ENCODE measurements at places on chromosomes 3 and 15. TPM values are rescaled to one million over a fixed set of nuclear protein-coding genes. Genes with fewer than 3 reads are reported as not detected.
A peak's percentile ranks its signal among the peaks of the same experiment; 100 is the strongest.

- no peak for DNase-seq
These were observed 247.6 kb upstream of the SOX2 start for GRCh38 chr3:181464033-181464694.

DNA sequence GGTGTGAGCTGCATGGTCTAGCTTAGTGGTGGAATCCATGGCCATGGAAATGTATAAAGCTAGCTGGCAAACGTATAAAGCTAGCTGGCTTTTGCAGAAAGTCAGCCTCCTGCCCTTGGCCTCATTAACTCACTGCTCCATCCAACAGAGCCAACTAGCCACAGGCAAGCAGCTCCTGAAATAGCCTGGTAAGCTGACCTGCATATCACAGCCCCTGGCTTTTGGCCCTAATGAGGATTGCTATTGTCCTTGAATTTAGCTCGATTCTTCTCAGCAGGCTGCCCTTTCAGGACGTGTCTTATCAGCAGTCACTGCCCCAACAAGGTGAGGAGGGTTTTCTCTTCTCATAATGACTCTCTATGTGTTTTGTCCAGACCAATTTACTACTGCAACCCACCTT is 446.8 kb downstream of the WDR72 start:
- no peak for DNase-seq

DNA sequence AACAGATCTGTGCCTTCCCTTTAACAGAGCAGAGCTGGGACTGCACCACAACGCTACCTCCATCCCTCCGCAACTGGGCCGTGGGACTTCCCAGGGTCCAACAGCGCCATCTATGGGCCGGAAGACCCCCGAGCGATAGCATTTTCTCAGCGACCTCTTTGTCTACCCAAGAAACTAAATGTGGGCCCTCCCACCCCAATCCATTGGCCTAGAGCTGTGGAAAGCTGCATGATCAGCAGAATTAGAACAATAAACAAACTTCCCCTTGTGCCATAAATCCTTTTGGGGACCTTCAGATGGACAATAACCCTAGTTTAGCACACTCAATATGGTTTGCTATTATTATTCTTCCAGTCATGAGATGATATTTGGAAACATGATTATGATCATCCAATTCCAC is 74.8 kb upstream of the NTRK3 start:
- DNase-seq: no peak

The SLC9A9 gene
- polyA plus RNA-seq: 1.4 TPM

- DNase-seq: no peak
These were observed 203.2 kb upstream of the PPP2R3A start for GRCh38 chr3:135762188-135762856.

DNA sequence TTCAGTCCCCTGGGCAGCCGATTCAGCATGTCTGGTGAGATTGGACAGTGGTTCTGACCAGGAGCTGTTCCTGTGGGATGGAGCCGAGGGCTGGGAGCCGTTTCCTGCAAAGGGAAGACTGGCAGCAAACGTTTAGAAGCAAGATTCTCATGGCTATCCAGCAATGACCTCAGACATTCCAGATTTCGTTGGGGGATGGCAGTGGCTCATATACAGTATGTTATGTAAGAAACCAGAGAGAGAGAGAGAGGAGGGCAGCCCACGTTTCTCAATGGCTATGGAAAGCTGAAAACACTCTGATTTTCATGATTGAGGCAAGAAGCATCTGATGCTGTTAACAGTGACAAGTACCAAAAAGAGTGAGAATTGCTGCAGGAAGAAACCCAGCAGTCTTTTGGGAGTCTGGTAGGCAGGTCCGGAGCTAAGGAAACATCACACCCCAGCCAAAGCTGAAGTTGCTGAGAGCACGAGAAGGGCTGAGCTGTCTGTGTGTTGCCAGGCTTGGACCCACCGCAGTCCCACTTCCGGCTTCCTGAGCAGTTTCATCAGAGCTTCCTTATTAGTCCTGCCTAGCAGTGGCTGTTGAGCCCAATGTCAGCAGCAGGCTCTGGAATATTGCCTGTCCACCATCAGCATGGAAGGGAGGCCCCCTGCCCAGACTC is 25.6 kb upstream of the VPS8 start:
- DNase-seq: no peak

DNA sequence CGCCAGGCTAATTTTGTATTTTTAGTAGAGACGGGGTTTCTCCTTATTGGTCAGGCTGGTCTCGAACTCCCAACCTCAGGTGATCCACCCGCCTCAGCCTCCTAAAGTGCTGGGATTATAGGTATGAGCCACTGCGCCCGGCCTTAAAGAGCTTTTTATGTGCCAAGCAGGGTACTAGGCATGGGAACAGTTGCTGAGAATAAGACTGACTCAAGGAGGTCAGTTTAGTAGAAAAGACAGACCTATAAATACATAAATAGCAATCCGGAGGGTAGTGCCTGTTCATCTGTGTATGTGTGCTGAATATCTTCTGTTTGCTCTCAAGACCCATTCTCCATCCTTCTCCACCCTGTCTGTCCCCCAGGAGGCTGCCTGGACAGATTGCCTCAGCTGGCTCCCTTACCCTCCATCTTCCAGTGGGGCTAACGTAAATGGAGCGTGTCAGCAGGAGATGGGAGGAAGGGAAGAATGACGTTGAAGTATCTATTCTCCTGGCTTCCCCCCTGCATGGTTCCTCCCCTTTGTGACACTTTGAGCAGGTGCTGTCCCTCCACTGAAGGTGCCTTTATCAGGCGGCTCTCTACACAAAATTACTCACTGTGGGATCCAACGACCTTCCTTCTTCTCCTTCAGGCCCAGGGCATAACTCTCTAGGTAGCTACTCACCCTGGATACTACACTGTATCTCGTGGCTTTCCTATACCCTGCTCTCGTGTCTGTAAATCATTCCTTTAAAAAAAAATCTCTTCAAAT is 31.1 kb downstream of the FBXO40 start:
- DNase-seq: no peak

DNA sequence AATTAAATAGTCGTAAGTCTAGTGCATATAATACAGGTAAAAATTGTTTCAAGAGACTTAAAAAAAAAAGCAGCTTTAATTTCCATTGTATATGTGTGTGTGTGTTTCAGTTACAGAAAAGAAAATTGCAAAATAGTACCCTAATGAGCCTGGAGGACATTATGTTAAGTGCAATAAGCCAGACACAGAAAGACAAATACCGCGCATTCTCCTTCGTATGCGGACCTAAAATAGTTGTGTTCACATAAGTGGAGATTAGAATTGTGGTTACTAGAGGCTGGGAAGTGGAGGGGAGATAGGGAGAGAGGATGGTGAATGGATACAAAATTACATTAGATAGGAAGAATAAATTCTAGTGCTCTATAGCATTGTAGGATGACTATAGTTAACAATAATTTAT is 3.6 kb downstream of the MESD start:
- no peak for DNase-seq

The SLC22A13 gene
- polyA plus RNA-seq: not detected

- no peak for DNase-seq
These were observed 8.9 kb downstream of the DUT start for GRCh38 chr15:48340111-48340510.

GRCh38 chr3:110381992-110382391 is 689.6 kb upstream of the NECTIN3 start:
- no peak for DNase-seq

DNA sequence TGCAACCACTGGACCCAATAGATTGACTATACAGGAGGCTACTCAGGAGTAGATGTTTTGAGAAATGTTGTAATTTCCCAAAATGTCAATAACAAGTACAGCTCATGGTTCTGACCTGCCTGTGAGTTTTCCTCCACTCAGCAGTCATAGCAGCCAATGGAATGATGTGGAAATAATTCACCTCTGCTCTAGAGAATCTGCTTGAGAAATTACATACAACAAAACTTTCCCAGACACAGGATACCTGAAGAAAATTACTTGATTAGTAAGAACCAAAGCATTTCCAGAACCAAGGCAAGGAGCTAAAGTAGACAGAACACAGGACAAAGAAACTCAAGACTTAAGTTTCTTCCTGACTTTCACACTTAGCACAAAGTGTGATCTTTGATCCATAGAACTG is 218.9 kb upstream of the SETMAR start:
- DNase-seq: no peak

DNA sequence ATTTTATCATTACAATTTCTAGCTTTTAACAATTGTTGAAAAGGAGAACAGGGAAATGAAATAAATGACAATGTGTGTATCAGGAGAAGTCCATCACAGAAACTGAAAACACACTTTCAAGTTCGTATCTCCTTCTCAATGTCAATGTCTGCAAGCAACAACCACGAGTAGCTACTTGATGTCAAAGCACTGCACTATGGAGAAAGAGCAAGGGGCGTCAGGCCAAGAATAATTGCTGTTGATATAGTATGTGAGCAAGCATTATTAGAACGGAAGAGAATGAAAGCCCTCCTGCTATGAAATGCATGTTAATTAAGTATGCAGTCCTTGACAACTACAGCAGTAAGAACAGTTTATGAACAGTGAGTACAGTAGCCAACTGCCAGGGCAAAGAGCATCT is 1250.1 kb downstream of the ZPLD1 start:
- DNase-seq: no peak

GRCh38 chr15:57667171-57667849 is 39.2 kb upstream of the POLR2M start:
- DNase-seq: peak; percentile 34

DNA sequence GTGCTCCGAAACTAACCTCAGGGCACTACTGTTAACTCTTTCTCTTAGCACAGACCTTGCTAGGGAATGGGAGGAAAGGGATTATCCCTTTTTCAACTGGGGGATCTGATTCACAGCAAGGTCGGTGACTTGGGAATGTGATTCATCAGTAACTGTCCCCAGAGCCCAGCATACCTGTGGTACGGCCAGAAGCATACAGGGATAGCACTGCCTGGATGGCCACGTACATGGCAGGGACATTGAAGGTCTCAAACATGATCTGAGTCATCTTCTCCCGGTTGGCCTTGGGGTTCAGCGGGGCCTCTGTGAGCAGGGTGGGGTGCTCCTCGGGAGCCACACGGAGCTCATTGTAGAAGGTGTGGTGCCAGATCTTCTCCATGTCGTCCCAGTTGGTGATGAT is 2.3 kb downstream of the ACTC1 start:
- DNase-seq: no peak

DNA sequence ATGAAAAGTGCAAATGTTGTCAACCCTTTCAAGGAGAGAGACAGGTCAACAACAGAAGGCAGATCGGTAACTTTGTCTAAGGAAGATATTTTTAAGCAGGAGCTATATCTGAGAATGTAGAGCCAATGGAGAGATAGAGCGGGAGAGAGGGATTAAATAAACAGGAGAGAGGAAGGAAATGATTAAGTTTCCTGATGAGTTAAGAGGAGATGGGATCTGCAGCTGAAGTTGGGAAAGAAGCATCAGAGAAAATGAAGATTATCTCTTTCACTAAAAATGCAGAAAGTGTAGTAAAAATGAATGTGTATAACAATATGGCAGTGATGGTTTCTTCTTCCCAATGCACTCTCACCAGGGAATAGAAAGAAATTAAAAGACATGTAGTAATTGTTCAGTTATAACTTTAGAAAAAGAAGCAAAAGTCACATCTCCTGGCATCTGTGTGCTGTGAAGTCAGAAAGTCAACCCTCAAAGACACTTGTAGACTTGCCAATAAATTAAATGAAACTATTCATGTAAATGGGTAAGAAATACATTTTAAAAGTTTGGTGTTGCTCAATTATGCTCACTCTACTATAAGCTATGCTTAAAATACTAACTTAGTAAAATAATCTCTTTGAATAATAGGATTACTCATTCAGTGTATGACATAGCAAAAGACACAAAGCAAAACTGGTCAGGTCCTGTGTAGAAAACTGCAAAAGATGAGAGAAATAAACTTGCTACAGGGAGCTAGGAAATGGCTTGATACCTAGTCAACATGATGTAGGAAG is 264.6 kb downstream of the ZIC4 start:
- no peak for DNase-seq

The ASB7 gene
- polyA plus RNA-seq: 3.7 TPM

Measured in foreskin keratinocyte (primary cell).